Femur (tissue), 1 donor: ENCODE measurements at places on chromosomes 2 and 18.
A peak's percentile ranks its signal among the peaks of the same experiment; 100 is the strongest.

DNA sequence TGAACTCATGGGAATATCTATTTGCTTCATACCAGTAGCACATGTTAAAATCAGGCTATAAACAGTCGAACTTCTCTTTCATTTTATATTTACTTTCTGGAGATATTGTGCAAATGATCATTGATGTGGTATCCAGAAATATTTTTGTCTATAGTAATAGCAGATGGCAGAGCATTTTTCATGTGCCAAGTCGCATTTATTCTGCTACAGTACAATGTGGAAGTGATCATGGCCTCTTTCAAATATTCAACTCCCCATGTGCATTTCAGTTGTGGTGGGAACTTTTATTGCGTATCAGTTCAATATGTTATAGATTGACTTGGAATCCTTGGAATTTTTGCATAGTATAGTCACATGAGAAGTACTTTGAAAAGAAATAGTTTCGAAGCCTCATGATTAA is 57.4 kb downstream of the RHBDD1 start:
- DNase-seq: no peak

DNA sequence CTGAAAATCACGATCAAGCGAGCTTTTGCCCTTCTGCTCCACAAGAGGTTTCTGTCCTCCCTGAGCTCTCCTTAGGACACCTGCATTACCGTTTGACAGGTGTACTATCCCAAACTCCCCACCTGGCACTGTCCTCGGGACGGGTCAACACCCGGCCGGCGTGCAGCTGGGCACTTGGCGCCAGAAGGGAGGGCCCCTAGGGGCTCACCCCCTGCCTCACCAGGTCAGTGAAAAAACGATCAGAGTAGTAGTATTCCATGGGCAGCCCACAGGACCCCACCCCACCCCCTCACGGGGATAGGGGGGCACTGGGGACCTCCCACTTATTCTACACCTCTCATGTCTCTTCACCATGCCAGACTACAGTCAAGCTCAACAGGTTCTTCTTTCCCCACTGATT is 117.6 kb upstream of the ANKRD30BL start:
- no peak for DNase-seq

GRCh38 chr18:29496152-29496680 is 1319.3 kb upstream of the CDH2 start:
- DNase-seq: no peak

GRCh38 chr2:235793163-235793752 is 299.4 kb downstream of the AGAP1 start:
- DNase-seq: no peak

DNA sequence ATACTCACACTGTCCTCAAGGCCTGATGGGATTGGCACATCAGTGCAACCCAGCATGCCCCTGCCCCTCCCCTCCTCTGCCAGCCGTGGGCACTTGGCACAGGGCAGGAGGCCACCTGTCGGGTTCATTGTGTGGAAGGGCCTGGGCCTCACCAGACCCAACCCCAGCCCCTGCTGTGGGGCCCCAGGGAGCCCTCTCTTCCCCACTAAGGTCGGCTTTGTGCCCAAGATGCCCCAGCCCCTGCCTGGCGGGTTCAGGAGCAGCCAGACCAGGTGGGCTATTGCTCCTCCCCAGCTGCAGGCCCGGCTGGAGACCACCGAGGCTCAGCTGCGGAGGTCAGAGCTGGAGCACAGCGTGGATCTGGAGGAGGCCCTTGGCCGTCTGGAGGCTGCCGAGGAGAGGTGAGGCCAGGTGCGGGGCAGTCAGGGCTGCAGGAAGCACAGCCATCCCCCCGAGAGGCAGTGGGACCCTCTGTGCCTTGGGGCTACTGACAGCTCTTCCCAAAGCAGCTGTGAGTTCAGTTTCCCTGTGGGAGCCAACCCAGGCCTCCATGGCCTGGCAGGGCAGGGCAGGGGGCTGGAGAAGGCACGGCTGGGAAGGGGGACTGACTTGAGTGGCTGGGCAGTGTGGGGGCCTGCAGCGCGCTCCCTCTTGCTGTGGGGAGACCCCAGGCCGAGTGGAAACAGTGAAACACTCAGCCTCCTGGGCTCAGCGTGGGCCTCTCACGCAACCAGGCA is 16.3 kb downstream of the CROCC2 start:
- peak; percentile 15 for DNase-seq

DNA sequence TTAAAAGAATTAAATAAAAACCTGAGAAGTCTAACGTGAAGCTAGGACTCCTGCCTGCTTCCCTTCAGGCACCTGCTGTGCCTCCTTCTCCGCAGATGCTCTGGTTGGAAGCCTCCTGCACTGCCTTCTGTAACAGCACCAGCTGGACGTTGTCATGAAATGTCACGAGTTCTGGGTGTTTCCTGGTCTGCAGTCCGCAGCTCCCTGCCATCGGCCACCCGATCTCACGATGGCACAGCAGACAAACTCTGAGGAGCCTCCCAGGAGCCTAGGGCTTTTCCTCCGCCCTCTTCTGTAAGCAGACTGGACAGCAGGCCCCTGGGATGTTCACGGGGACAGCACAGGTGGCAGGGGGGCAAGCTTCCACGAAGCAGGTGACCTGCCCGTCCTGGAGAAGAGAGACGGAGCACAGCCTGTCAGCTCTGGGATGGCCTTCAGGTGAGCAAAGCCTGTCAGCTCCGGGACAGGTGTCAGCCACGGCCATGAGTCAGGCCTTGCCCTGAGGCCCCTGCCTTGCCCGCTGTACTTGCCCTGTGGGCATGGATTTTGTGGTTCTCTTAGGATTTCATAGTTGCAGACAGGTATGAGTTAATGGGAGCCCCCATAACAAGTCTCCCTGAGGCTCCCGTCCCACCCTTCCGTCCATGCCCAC is 110.3 kb downstream of the PXDN start:
- DNase-seq: no peak

DNA sequence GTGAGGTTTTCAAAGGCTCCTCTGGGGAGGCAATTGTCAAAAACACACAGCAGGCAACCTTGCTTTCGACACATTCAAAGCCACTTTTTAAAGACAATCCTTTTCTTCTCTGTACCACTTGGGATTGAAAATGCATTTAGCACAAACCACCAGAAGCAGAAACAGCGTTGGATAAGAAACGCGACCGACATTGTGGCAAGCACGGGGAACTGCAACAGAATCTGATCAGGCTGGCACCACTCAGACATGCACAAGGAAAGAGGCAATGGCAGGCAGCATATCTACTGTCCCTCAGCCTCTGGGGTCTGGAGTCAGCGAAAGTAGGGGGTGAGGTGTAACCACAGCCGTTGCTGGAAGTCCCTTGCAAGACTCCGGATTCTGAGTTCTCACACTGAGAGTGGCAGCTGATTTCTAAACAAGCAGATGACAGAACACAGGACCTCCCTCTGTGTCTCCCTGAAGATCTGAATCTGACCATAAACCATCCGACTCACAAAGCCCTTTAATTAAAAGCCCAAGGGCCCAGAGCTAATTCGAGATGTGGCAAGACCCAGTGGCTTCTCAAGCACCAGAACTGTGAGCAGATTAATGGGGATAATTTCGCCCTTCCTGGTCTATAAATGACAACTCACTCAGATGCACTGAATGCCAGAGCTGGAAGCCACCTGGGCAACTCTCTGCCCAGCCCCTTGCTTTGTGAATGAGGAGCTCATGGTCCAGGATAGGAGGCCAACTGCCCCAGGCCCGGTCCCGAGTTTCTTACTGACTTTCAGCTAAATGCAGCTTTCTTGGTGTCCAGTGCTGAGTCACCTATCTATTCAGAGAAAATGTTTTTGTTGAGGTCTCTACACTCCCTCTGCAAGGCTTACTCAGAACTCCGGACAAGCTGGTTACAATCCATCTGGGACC is 29.6 kb downstream of the CYRIA start:
- no peak for DNase-seq

DNA sequence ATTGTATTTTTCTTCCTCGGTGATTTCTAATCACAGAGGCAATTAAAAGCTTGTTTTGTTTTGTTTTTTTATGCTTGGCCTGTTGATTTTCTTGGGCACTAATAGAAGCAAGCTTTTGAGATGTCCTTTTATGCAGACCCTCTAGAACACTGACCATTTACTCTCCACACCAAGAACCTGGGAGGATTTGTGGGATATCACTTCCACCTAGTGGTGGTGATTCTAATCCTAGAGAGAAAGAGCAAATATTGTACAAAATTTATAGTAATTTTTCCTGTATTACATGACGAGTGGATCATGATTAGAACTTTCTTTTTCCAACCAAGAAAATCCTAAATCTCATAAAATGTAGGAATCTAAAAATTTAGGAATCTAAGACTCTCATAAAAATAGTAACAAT is 23.4 kb downstream of the NEMP2 start:
- DNase-seq: no peak

GRCh38 chr2:223786943-223787342 is 50.4 kb downstream of the AP1S3 start:
- no peak for DNase-seq

DNA sequence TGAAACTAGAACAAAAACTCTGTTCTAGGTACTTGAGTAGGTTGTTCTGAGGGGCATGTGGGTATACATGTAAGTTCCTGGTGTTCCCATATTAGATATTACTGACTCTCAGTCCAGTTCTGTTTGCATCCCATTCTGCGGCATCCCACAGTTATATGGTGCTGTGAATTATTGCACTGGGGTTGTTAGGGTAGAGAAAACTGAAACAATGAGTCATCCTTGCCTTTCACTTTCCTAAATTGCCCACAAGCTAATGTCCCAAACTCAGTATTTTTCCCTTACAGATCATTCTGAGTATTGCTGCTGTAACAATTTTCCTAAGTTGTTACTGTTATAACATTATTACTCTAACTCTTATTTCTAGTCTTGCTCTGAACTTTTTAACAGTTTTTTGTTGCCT is 3.0 kb downstream of the WDR75 start:
- DNase-seq: no peak

GRCh38 chr2:176514805-176515500 is 245.7 kb downstream of the MTX2 start:
- no peak for DNase-seq

GRCh38 chr2:196112418-196113034 is 43.9 kb upstream of the DNAH7 start:
- no peak for DNase-seq

GRCh38 chr2:96205888-96206287 is 2.7 kb downstream of the STARD7 start:
- DNase-seq: no peak

- DNase-seq: no peak
Measured at GRCh38 chr2:2599441-2599840, 268.4 kb upstream of the MYT1L start.

DNA sequence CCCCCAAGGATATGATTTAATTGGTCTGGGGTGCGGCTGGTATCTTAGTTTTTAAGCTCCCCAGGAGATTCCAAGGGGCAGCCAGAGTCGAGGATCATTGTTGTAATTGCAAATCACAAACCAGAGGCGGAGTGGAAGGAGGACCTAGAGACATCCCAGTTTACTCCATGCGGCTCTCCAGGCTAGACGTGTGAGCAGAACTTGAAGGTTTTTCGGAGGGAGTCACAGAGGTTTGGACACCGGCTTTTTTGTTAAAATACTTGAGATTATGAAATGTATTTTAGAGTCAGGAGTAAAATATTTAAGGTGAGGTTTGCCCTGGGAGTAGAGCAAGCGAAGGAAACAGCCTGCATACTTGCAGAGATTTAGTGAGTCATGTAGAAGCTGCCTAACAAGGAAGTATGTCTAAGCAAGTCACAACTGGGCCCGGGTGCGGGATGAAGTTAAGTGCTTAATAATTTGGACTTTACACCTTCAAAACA is 39.5 kb downstream of the TGOLN2 start:
- no peak for DNase-seq
